ENCODE measurements at places on chromosomes 16 and 17. TPM values are rescaled to one million over a fixed set of nuclear protein-coding genes. Genes with fewer than 3 reads are reported as not detected.

DNA sequence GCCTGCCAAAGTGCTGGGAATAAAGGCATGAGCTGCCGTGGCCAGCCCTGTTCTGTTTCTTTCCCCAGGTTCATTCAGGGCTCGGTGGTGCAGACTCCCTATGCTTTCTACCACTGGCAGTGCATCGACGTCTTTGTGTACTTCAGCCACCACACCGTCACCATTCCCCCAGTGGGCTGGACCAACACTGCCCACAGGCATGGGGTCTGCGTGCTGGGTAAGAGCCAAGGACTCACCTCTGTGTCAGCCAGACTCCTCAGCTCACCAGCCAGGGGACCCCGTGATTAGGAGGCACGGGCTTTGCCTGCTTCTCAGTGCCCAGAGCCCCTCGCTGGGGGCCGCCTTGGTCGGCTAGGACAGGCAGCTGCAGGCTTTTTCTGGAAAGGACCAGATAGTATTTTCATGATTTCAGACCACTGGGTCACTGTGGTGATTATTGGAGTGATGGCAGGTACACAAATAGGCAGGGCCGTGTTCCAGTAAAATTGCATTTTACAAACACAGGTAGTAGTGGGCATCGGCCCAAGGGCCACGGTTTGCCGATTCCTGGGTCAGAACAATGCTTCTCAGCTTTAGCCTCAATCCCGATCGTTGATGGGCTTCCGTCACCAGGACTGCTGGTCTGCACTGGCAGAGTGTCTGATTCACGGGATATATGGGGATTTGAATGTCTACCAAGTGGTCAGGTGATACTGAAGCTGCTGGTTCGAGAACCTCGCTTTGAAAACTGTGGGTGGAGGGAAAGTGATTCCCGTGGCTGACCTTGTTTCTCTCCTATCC is 5.0 kb downstream of the ENGASE start:
- peaks cover 13% of the 10 kb centered on the region for H3K4me1 ChIP-seq
- H3K27ac ChIP-seq, result no peak overlapping the region
- H3K36me3 ChIP-seq, result peaks cover 15% of the 10 kb centered on the region
- no peak for DNase-seq

DNA sequence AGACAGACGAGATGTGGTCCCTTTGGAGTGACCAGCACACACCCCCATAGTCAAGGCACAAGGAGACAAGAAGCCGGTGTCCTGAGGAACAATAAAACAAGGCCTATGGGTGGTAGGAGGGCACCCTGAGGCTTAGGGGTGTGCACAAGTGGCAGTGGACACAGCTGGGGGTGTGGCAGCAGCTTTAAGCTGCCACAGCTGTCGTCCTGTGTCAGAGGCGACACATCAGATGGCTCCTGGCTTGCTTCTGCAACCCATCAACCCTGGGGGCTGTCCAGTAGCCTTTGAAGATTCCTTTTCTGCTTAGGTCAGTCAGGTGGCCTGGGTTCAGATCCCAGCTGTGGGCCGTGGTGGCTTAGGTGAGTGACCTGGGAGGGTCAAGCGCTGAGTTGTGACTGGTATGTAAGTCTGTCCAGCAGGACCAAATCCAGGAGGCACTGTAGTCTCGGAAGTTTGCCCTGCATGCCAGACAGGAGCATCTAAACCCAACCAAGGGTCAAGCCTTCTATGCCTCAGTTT is 15.8 kb downstream of the DRC3 start:
- no peak overlapping the region for H3K27ac ChIP-seq
- H3K4me3 ChIP-seq, result no peak overlapping the region
- H3K27me3 ChIP-seq, result no peaks in the 10 kb centered on the region
- H3K36me3 ChIP-seq, result no peaks in the 10 kb centered on the region
- no peak for DNase-seq
- no peaks in the 10 kb centered on the region for H3K4me1 ChIP-seq

- no peak overlapping the region for H3K4me3 ChIP-seq
- H3K27ac ChIP-seq, result no peak overlapping the region
- no peak for DNase-seq
- H3K27me3 ChIP-seq, result no peaks in the 10 kb centered on the region
Observed at GRCh38 chr17:50764734-50765149, 2.6 kb downstream of the ANKRD40CL start.

DNA sequence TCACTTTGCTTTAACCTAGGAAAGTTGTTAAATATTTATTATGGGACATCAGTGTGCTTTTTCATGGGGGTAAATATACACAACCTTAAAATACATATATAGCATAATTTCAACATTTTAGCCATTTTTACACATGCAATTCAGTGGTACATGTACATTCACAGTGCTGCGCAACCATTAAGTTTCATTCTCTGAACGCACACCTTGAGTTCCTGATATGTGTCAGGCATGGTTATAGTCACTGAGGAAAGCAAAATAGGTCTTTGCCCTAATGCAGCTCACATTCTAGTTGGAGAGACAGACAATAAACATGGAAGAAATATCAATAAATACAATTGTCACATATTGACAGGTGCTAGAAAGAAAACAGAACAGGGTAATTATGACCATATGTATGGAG is 12.8 kb upstream of the CNEP1R1 start:
- no peaks in the 10 kb centered on the region for H3K36me3 ChIP-seq
- H3K27ac ChIP-seq, result no peak overlapping the region
- H3K4me3 ChIP-seq, result no peak overlapping the region
- H3K4me1 ChIP-seq, result no peaks in the 10 kb centered on the region
- DNase-seq, result no peak

DNA sequence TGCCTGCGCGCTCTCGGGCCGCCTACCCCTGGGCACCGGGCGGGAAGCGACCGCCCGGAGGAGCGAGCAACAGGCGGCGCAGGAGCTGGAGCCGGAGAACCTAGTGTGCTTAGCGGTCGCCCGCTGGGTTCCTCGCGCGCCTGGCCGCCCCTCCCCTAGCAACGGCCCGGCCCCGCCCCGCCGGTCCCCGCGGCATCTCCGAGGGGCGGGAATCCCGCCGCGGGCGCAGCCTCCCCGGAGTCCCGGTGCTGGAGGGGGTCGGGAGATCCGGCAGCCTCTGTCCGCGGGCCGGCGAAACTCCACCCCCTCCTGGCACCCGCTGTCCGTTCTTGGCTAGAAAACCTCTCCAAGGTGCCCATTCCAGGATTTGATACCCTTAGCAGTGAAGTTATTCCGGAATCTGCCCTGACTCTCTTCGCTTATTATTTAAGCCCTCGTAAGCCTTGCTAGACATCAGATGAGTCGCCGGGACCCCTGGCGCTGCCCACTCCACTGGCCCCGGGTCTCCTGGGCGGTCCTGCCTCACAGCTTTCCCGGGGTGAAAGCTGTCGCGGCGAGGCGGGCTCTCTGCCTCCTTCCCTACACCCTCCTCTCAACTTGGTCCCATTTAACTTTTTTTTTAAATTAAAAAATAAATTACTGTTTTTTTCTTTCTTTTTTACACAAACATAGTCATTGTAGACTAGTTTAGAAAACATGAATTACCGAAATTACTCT is at the start of gene RPRML:
Gene RPRML, minus strand, starts transcription at position 107 of the 717 bp plus-strand sequence. CDS start 246 bp downstream, outside the sequence.
- peaks cover 43% of the 10 kb centered on the region for H3K27me3 ChIP-seq
- peak within 1 kb of the TSS; percentile 77 for H3K4me3 ChIP-seq
- no peaks in the 10 kb centered on the region for H3K36me3 ChIP-seq
- DNase-seq, result peak; percentile 67
- H3K27ac ChIP-seq, result no peak within 1 kb of the TSS

- peaks cover under 1% of the 10 kb centered on the region for H3K36me3 ChIP-seq
- no peak overlapping the region for H3K4me3 ChIP-seq
- H3K27ac ChIP-seq, result no peak overlapping the region
- peaks cover 3% of the 10 kb centered on the region for H3K27me3 ChIP-seq
Observed at GRCh38 chr17:8734876-8735275, 9.8 kb downstream of the CCDC42 start.

- peak overlapping the region; percentile 59 for H3K27ac ChIP-seq
- peak; percentile 76 for DNase-seq
- peaks cover 20% of the 10 kb centered on the region for H3K4me1 ChIP-seq
- H3K4me3 ChIP-seq, result no peak overlapping the region
- H3K27me3 ChIP-seq, result no peaks in the 10 kb centered on the region
Observed at GRCh38 chr16:66483689-66484452, 56.8 kb downstream of the BEAN1 start.

- H3K36me3 ChIP-seq, result peaks cover 9% of the 10 kb centered on the region
- H3K4me1 ChIP-seq, result no peaks in the 10 kb centered on the region
- no peaks in the 10 kb centered on the region for H3K27me3 ChIP-seq
- H3K27ac ChIP-seq, result peak overlapping the region; percentile 29
Observed at GRCh38 chr17:82440469-82440981, 10.0 kb downstream of the CYBC1 start.

DNA sequence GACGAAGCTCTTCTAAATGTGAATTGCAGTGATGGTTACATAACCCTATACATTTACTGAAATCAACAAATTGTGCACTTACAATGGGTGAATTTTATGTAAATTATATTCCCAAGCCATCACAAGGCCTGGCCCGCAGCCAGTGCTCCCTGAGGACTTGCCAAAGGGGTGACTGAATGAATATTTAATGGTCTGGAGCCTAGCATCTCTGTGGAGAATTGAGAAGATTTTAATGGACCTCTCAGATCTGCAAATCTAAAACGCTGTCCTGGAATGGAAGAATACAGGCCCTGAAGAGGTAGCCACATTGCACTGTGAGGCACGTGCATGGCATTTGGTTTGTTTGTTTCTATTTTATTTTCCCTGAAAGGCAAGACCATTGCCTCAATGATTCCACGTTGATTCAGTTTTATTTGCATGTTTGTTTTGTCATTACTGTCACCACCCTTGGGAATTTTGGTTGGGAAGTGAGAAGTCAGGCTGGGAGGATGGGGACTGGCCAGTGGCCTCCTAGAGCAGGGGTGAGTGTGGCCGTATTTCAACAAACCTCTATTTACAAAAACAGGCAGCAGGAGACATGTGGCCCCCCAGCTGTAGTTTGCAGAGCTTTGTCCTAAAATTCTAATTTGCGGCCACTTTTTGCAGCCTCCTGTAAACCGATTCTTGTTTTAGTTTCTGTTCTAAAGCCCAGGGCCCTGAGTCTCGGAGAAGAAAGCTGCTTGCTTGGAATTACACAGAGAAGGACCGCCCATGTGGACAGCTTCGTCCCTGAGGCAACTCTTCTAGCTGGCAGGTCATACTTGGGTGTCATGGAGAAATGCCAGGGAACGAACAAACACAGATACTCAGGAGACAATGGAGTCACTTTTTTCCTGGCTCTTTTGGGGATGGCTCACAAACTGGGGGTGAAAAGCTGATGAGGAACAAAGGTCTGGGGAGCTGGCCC is 40.5 kb upstream of the GCSH start:
- H3K36me3 ChIP-seq, result no peaks in the 10 kb centered on the region
- H3K27me3 ChIP-seq, result no peaks in the 10 kb centered on the region
- no peak for DNase-seq
- no peak overlapping the region for H3K27ac ChIP-seq
- H3K4me1 ChIP-seq, result no peaks in the 10 kb centered on the region
- H3K4me3 ChIP-seq, result no peak overlapping the region

UNC13D gene
- 156 TPM for total RNA-seq

UQCRC2 gene
- total RNA-seq, result 291 TPM

DNA sequence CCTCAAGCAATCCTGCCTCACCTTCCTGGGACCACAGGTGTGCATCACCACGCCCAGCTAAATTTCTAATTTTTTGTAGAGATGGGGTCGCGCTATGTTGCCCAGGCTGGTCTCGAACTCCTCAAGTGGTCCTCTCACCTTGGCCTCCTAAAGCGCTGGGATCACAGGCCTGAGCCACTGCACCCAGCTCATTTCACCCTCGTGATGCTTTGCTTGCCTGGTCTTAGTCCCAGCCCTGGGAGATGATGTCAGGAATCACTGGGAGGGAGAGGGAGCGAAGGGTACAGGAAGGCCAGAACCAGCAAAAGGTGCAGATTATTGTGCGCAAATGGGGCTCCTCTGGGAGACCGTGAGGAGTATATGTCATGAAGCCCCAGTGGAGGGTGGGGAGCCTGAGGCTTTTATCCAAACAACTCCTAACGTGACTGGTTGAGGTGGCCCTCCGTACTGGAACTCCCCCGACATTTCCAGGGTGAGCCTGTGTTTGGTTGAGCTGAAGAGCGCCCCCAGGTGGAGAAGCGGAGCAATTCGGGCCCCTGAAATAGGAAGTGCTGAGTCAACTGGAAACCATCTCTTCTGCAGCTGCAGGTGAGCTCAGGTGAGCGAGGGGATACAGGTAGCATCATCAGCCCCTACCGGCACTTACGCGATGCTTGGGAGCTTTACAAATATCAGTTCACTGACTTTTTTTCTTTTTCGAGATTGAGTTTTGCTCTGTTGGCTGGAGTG is 41.2 kb upstream of the HAPSTR1 start:
- H3K36me3 ChIP-seq, result peaks cover 10% of the 10 kb centered on the region
- H3K4me3 ChIP-seq, result no peak overlapping the region
- DNase-seq, result peak; percentile 27
- H3K27ac ChIP-seq, result no peak overlapping the region
- H3K4me1 ChIP-seq, result peaks cover 30% of the 10 kb centered on the region
- H3K27me3 ChIP-seq, result peaks cover 17% of the 10 kb centered on the region

C16orf54 gene
- total RNA-seq, result 17.3 TPM

IRX6 gene
- not detected for total RNA-seq

HEATR9 gene
- 0.18 TPM for total RNA-seq

Data from activated naive CD8-positive, alpha-beta T cell treated with anti-CD3 and anti-CD28 coated beads for 36 hours (primary cell).